ENCODE measurements at places on chromosomes 1 and 21. TPM values are rescaled to one million over a fixed set of nuclear protein-coding genes. Genes with fewer than 3 reads are reported as not detected.
A peak's percentile ranks its signal among the peaks of the same experiment; 100 is the strongest.

Gene IL20
- not detected for polyA plus RNA-seq

Gene BNIPL
- 0.41 TPM for polyA plus RNA-seq

Gene SAMSN1
- 1.9 TPM for polyA plus RNA-seq

- DNase-seq: no peak
These were observed 162.6 kb downstream of the TNR start for GRCh38 chr1:175580841-175581240.

- DNase-seq: no peak
These were observed 15.6 kb upstream of the VAMP3 start for GRCh38 chr1:7755448-7755847.

DNA sequence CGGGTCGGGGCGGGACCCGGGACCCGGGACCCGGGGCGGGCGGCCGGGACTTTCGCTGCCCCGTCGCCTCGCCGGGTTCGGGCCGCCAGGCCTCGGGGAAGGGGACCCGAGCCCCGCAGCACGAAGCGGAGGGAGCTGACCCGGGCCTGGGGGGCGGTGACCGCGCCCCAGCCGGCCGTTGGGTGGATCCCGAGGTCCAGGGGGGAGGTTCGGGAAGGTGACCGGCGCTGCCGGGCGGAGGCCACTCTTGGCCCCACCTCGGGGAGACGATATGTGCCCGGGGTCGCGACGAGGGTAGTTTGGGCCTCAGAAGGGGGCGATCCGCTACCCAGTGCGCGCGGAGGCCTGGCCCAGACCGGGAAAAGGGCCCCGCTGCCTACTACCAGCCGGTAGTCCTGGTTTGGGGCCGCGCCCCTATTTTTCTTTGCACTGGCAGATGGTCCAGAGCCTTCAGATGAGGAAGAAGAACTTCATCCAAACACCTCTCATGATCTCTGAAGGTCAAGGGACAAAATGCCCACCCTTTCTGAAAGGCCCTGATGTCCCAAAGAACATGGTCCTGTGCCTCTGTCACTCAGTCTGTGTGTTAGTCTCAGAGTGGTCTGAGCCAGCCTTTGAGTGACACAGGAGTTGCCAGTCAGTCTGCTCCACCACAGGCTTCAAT lies 766 bp downstream of the AGO4 start:
- peak; percentile 76 for DNase-seq

- no peak for DNase-seq
These were observed 401.2 kb downstream of the MATN1 start for GRCh38 chr1:30321996-30322858.

DNA sequence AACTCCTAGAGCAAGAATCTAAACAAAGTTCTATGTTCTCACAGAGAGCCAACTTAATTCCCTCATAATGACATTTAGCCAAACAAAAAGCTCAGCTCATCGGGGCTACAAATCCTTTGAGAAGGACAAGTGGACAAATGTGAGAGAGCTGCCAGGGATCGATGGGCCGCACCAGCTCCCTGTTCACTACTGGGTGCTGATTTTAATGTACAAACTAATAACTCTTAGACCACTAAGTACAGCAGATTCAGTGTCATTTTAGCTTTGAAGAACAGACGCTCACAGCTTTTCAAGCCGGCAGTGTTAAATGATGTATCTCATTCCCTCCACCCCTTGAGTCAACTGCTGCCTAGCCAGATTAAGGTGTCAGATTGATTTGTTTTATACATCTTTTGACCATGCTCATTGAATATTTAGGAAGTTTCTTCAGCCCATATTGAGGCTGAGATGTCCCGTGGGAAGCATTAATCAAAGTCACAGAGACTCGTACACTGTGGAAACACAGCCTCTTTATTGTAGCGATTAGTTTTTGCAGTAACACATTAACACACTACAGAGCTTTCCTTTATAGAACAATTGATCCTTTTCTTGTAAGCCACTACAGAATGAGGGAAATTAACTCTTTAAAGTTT lies 21.1 kb downstream of the PROX1 start:
- DNase-seq: no peak

- no peak for DNase-seq
These were observed 181.0 kb upstream of the KLHDC7A start for GRCh38 chr1:18299441-18300338.

DNA sequence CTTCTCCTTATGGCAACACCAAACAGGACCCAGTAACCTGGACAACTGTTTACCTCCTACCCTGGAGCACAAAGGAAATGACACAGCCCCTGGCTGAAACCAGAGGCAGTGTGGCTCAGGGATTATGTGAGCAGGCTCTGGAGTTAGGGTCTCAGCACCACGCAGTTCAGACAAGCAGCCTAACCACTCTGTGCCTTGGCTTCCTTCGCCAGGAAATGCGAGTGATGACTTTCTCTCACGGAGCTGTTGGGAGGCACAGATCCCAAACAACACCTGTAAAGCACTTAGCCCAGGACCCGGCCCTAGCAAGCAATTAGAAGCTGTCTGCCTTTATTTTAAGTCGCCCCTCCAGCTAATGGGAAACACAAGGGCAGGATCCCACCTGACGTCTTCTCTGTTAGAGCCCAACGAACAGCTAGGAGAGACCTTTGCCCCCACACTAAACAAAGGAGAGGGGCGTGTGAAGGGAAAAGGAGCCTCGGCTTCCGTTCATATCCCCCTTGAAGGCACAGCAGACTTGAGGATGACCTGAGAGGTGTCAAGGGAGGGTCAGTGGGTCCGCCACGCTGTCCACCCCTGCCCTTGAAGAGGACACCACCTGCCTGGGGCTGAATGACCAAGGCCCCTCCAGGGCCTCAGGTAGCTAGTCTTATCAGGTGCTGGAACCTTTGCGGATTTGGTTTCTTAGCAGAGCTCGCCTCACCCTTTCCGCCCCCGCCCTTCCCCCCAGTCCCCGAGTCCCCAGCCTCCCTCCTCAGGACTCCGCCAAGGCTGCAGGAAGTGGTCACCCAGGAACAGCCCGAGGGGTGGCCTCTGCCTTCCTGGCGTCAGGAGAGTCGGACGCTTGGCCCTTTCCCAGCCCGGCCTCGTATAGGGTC lies 860 bp downstream of the TMEM63A start:
- DNase-seq: peak; percentile 87

Measured in right cardiac atrium (tissue), 5 donors.